Heart right ventricle (tissue), 16 donors: ENCODE measurements at places on chromosomes 6 and 20.

GRCh38 chr6:85942844-85943243, 300.2 kb upstream of the SYNCRIP start:
- DNase-seq = no peak

- no peak for DNase-seq
Measured at GRCh38 chr6:130070326-130070725, 51.9 kb downstream of the L3MBTL3 start.

DNA sequence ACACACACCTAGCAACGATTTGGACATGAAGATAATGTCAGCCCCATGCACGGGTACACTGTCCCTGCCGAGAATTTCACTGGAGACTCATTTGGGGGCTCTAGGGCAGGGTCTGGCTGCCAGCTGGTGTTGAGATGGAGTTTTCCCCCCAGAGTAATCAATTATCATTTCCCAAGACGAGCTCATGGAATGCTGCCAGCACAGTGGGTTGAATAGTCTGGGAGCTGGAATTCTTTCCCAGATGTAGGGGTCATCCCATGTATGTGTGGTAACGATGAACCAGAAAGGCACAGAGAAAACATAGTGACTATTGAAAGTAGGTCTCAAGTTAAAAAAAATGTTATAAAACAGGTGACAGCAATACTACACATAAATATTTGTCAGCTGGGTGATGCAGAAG, 579.9 kb downstream of the MAFB start:
- DNase-seq = no peak

DNA sequence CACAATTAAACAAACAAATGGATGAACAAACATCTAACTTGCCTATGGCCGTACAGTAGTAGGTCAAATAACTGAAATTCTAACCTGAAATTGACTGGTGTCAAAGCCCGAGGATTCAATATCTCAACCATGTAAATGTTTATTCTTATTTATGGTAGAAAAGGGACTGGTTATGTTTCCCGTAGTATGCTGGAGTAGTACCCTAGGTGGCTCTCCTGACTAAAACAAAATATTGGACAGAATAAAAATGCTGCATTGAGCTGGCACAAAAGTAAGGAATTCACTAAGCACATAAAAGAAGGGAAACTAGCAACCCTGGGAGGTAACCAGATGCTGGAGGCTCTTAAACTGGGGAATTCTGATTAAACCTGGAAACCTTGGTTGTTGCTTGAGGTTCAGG, 117.1 kb upstream of the PREP start:
- DNase-seq = no peak

- no peak for DNase-seq
Measured at GRCh38 chr20:3653921-3654320, 9.3 kb downstream of the GFRA4 start.

- no peak for DNase-seq
Measured at GRCh38 chr20:13452470-13453124, 186.1 kb downstream of the TASP1 start.

GRCh38 chr6:157131250-157131649, 192.1 kb downstream of the TMEM242 start:
- no peak for DNase-seq

DNA sequence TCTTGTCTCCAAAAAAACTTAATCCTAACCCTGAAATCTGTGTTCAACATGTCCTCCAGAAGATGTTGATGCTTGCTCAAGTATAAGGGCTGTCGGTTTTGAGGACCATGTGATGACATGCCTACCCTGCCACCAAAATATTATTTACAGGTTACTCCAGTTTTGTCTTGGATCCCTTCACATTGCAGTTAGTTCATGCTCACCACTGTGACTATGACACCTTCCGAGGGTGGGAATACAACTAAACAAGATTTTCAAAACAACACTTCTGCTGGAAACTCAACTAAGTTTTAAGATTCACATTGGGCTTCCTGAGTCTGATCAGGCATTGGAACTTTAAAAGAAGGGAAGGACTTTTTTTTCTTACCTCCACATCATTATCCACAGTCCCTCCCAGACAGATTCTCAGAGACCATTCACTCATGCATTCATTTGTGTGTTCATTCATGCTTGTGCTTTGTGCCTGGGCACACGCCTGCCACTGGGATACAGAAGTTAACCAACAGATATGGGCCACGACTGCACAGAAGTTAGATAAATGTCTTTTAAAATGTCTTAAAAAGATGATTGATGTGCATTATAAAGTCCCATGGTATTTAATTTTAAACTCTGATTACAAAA, 118.7 kb upstream of the GJE1 start:
- DNase-seq = no peak

GRCh38 chr6:144617191-144617590, 332.1 kb downstream of the UTRN start:
- DNase-seq = no peak
